Mammary epithelial cell (primary cell): ENCODE measurements at places on chromosomes 12 and 14. TPM values are rescaled to one million over a fixed set of nuclear protein-coding genes. Genes with fewer than 3 reads are reported as not detected.

DNA sequence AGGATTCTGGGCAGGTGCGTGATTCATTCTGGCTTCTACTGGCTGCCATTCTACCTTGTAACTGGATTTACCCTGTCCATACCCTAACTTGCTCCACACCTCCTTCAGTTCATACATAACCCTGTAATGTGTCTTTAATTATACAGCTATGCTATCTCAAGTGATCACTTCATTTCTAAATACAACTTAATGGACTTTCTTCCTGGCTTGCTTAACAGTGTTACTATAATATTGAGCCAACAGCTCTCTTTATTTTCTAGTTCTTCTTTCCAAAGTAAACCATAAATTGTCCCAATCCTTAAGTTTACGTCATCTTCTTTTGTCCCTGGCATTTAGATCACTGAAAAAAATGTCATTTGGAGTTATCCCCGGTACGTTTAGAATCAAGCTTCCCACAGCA, 75.9 kb upstream of the KCNJ8 start:
- no peak for DNase-seq

GRCh38 chr12:93857991-93858447, 180.8 kb downstream of the CRADD start:
- no peak for DNase-seq

DNA sequence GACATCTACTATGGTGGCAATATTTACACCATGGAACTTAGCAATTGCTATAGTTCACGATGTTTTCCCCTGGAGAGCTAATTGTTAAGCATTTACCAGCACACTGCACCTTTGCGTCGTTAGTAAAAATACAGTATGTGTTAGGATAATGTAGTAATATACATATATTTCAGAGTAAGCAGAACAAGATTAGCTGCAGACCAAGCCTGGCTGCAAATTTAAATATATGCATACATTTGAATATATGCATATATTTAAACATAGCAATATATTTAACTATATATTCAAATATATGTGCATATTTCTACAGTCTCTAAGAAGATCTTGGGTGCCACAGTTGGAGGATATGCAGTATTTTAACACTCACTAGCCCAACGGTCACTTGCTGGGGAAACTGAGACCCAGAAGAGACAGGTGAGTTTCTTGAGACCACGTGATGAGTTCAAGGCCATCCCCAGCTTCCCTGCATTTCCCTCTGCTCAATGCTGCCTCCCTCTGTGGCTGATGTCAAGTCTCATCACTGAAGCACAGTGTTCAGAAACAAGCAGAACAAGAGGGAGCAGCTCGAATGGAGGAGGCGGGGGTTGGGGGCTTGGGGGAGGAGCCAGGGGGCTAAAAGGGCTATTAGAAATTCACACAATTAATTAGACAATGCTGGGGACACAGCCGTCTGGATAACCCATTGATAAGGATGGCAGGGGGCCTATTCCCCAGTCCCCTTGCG, 708.0 kb downstream of the MED13L start:
- no peak for DNase-seq

GRCh38 chr12:68231691-68232090, 6.1 kb upstream of the IL26 start:
- DNase-seq: no peak

DNA sequence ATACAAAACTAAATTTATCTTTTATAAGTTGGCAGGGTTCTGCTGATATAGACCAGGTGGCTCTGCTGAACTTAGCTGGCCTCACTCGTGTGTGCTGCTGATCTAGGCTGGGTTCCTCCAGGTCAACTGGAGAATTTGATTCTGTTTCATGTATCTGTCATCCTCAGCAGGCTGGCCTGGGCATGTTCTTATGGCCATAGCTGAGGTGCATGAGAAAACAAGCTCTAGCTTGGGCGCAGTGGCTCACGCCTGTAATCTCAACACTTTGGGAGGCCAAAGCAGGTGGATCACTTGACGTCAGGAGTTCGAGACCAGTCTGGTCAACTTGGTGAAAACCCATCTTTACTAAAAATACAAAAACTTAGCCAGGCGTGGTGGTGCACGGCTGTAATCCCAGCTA, 24.3 kb upstream of the BCL2L14 start:
- peak; percentile 67 for DNase-seq

DNA sequence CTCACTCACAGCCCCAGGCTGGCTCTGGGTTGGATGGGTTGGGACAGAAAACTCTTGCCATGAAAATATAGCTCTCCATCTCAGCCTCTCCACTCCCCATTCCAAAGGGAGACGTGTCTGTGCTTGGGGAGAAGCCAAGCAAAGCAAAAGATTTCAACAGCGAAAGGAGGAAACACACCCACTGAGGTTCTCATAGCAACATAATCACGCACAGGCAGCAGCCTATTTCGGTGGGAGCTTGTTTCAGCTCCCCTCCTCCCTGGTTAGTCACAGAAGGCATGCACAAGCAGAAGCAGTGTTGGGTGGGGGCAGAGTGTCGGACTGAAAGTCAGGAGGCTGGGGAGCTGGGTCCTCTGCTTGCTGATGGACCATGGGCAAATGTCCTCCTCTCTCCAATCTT, 1.9 kb upstream of the PRMT8 start:
- DNase-seq: peak; percentile 98

DNA sequence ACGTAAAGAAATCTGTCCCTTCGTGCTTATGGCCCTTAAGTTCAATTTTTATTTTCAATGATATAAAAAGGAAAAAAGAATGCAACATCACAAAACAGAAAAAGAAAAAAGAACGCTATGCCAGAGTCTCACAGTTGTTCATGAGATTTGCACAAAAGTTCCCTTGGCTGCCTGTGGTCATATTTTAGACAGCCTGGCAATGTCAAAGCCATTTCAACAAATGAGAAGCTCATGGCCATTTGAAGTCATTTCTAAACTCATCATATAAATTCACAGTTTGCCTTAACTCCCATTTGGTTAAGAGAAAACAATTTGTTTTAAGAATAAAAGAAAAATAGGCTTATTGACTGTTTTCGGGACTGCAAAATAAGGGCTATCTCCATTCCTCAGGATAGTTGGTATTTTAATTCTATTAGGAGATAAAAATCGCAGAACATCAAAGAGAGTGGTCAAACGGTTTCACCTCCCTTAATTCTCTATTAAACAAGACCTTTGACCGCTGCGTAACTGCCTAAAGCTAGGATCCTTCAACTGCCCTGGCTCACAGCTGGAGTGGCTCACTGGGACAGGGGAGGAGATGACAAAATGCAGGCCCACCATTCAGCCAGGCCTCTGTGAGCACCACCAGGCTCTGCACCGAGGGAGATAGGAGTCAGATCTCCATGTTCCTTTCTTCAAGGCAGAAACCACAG, 119.2 kb upstream of the DAAM1 start:
- DNase-seq: no peak

- no peak for DNase-seq
Observed at GRCh38 chr14:103052407-103052806, 4.9 kb downstream of the CDC42BPB start.

DNA sequence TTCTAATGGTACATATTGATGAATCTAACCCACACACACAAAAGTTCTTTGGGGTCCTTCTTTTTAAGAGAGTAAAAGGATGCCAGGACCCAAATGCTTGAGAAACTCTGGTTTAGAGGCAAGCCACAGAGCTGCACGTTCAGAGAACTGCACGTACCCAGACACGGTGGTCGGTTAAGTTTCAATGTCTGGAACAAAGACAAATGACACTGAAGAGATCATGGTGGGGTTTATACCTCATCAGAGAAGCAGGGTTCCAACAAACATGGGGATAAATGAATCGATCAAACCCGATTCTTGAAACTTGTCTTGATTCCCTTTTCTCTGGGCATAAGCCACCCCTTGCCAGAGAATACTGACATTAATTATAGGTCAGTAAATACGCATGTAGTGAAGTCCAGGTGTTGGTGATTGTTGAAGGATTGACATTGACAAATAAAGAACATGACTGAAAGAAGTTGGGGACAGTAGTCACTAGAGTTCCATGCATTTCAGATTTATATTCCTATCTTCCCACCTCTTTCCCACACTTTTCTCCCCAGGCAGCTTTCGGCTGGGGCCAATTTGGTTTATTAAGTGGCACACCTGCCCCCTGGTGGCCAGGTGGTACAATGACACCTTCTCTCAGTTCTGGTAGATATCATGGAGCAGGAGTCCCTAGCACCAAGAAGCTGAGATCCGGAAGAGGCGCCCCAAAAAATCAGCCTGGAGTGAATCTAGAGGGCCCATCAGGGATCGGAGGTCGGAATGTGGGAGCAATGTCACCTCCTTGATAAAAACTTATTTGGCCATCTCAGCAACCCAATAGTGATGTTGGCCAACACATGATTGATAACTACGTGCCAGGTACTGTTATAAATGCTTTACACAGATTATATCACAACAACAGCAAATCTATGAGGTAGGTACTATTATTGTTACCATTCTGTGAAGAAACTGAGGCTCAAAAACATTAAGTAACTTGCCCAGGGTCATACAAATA, 17.8 kb upstream of the HDAC7 start:
- peak; percentile 62 for DNase-seq

DNA sequence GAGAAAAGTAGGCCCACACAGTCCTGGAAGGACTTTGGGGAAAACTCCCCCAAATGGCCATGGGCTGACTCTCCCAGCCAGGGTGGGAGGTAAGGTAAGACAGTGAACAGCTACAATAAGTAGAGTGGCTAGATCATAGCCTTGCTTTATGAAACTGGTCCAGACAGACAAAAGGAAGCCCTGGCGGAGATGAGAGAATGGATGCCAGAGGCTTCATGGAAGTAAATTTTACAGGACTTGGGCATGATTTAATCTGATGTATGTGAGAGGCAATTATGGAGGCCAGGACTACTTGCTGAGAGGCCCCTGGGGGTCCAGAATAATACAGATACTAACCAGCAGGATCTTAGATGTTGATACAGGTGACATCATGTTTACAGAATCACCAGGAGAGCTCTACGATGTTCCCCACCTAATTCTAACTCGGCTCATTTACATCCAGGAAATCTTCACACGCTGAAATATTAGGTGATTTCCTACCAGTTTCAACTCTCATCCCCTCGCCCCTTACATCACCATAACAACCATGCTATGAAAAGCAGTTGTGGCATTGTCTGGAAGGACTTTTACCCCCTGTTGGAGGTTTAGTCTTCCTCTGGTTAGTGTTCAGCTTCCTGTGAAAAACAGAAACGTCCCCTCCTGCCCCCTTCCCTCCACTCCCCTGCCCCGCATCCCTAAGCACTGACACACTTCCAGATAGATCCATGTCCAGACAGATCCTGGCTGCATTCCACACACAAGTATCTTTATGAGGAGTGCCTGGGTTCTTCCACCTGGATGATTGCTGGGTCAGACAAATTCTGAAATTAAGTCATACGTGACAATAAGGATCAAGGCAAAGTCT, 39.5 kb upstream of the NT5DC3 start:
- peak; percentile 74 for DNase-seq

DNA sequence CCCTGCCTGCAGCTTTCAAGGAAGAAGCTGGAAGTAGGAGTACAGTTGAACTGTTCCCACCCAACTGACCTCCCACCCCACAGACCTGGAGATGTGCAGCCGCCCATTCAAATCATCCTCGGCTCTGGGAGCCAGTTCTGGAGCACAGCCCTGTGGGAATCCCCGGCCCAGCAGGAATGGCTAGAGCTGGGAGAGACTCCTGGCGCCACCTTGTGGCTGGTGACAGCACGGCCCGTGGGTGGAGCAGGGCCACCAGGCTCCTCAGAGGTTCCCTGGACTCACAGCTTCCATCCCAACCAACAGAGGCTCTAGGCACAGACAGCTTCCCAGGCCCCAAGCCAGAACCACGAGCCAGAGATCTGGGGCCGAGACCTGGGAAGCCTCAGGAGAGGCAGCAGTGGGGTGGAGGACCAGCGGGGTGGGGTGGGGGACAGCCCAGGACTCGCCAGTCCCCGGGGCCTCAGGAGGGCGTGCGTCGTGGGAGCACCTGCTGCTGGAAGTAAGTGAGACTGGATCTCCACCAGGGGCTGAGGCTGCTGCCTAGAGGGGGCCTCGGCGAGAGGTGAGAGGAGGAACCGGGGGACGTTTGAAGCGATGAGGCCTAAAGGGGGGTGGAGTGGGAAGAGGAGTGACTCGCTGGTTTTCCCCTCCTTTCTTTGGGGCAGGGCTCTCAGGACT, 43.4 kb downstream of the RNF34 start:
- DNase-seq: peak; percentile 68

DNA sequence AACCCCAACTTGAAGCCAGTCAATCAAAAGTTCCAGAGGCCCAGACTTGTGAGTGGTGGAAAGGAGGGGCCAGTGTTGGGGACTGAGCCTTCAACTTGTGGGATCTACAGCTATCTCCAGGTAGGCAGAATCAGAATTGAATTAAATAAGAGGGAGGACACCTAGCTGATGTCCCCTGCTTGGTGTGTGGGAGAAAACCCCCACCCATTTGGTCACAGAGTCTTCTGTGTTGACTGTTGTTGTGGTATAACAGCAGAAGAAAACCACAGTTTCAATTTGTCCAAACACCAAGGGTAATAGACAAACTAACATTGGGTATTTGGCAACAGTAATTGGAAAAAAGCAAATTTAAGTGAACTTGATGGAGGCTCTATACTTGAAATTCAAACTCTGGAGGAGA, 3.4 kb upstream of the GCH1 start:
- no peak for DNase-seq

- DNase-seq: no peak
Observed at GRCh38 chr14:35174342-35174741, 52.0 kb downstream of the PRORP start.

DNA sequence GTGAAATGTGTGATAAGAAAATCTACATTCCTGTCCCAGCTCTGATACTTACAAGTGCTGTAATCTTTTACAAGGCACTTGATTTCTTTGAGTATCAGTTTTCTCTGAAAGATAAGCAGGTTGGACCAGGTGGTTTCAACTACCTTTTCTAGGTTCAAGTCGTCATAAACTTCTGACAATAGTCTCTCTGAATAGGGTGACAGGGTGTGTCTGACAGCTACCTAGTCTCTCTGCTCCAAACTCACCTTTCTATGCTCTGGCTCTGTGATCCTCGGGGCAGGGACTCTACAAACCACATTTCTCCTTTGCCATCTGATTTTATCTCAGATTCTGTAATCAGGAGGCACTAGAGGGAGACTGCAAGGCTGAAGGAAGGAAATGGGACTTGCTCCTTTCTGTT, 137.7 kb upstream of the SYT1 start:
- DNase-seq: no peak

- no peak for DNase-seq
Observed at GRCh38 chr12:51124504-51124903, 41.1 kb upstream of the CSRNP2 start.

Gene RNF212B
- not detected in 2 replicates for total RNA-seq

Gene AICDA
- not detected in 2 replicates for total RNA-seq

Gene CSRNP2
- 53.3 TPM for total RNA-seq

Gene GALNT8
- 2.8 TPM for total RNA-seq

Gene ADAM21
- total RNA-seq: 0.32 and 0.68 TPM in 2 replicates

Gene TMX1
- total RNA-seq: 53.8 TPM

Gene SLC5A8
- not detected in 2 replicates for total RNA-seq

Gene BIN2
- total RNA-seq: not detected in 2 replicates

Gene PTPRQ
- total RNA-seq: 0.17 TPM

Gene ATF7IP
- total RNA-seq: 33.3 TPM

Gene BDKRB2
- total RNA-seq: 7.5 TPM

Gene OR6S1
- total RNA-seq: not detected

Gene MAP3K9
- 38.9 and 47.2 TPM in 2 replicates for total RNA-seq

Gene TPH2
- total RNA-seq: not detected

Gene KCNJ8
- total RNA-seq: not detected
